ENCODE measurements at places on chromosomes 5 and 9. TPM values are rescaled to one million over a fixed set of nuclear protein-coding genes. Genes with fewer than 3 reads are reported as not detected.

The PCDHB15 gene
- 2.5 TPM for total RNA-seq

DNA sequence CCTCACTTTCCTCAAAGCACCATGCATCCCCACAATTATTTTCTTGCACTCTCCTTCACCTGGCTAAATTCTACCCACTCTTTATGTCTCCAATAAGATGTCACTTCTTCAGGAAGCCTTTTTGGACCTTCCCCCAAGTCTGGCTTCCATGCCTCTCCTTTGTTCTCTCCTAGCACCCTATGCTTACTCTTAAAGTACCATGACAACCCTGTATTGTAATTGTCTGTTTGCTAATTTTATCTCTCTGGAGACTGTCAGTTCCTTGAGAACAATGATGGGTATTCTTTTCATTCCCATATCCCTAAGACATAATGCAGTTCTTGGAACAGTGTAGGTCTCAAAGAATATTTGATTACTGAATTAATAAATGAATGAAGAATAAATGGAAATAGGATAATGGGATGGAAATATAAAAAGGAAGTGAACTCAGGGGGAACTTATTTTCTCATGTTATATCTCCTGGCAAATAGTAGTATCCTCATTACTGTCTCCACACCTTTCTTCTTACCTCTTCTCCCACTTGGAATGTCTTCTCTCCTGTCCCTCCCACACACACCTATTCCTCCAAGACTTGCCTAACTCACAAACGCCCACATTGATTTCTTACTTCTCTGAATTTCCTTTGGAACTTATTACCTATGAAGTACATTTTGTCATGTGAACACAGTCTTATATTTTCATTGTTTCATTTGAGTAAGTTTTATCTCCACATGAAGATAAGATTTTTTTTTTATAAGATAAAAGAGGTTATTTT, 499.1 kb downstream of the NFIB start:
- no peak for DNase-seq

The ENTREP1 gene
- 19.6 TPM for total RNA-seq

GRCh38 chr9:97900738-97901565, 21.3 kb downstream of the TRMO start:
- DNase-seq = no peak

The CTSV gene
- total RNA-seq = not detected

The TAS2R1 gene
- not detected for total RNA-seq

The PHF24 gene
- total RNA-seq = not detected

The NIPAL4 gene
- total RNA-seq = 0.50 TPM

The PPP3R2 gene
- total RNA-seq = not detected

- no peak for DNase-seq
These were observed 164.3 kb downstream of the MUSK start for GRCh38 chr9:110832926-110833325.

The OSMR gene
- 27.0 TPM for total RNA-seq

The IFNK gene
- not detected for total RNA-seq

- DNase-seq = no peak
These were observed 8.1 kb upstream of the LVRN start for GRCh38 chr5:115954144-115954543.

- DNase-seq = no peak
These were observed 32.3 kb downstream of the NTRK2 start for GRCh38 chr9:84701801-84702200.

GRCh38 chr5:54378707-54379106, 68.3 kb upstream of the ARL15 start:
- DNase-seq = no peak

DNA sequence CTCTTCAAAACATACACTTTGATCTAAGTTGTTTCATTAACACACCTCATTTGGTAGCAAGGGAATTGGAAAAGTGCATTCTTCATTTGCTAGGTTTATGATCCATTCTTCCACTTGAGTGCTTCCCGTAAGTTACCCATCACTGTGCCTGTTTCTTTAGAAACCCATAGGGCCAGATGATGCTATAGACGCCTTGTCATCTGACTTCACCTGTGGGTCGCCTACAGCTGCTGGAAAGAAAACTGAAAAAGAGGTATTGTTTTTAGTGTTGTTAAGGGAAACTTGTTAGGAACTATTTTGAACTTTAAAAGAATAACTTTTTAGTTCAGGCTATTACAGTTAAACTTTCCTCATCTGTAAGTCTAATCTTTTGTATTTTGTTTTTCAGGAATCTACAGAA, 66.6 kb downstream of the ERAP1 start:
- no peak for DNase-seq

The ECSCR gene
- 7.9 TPM for total RNA-seq

Measured in psoas muscle (tissue), 8 donors.